Left kidney (tissue), 8 donors: ENCODE measurements at places on chromosomes 6 and 20. TPM values are rescaled to one million over a fixed set of nuclear protein-coding genes. Genes with fewer than 3 reads are reported as not detected.
A peak's percentile ranks its signal among the peaks of the same experiment; 100 is the strongest.

ULBP2 gene
- 0.88 TPM for polyA plus RNA-seq

MMS22L gene
- polyA plus RNA-seq, result 19.0 TPM

GSTA3 gene
- 0.52 TPM for polyA plus RNA-seq

PDYN gene
- polyA plus RNA-seq, result 0.52 TPM

TP53INP2 gene
- polyA plus RNA-seq, result 13.9 TPM

ANGPT4 gene
- 0.22 TPM for polyA plus RNA-seq

C6orf52 gene
- polyA plus RNA-seq, result 3.7 TPM

PHACTR3 gene
- 12.4 TPM for polyA plus RNA-seq

GRCh38 chr6:169174516-169175359, 78.9 kb downstream of the THBS2 start:
- no peak for DNase-seq

DNA sequence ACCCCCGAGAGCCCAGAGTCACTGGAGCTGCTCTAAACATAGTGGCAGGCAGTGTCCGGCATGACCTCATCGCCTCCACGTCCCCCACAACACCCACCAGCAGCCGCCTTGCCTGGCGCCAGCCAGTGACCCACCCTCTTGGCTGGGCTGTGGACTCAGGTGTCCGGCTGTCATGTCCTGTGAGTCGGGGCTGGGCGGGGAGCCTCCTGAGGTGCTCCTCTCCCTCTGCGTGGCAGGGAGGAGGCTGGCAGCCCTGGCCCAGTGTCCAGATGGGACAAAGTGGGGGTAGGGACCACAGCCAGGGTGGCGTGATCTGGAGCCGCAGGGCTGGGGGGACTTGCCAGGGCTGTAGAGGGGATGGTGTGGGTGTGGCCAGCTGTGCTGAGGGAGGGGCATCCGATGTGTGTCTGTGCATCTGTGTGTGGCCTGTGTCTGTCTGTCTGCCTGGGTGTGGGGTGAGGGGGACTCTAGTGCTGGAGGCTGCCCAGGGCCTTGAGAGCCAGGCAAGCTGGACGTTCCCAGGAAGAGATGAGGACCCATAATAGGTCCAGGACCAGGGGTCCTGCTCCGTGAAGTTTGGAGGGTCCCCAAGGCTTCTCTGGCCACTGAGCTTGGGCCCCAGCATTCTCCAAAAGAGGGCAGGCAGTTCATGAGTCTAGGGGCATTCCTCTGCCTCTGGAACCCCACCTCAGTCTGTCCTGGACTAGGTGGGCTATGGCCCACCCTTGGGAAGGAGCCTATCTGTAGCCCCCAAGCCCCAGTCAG, 2.3 kb upstream of the SOX18 start:
- DNase-seq, result no peak

GRCh38 chr6:108031968-108032367, 42.6 kb downstream of the OSTM1 start:
- no peak for DNase-seq

DNA sequence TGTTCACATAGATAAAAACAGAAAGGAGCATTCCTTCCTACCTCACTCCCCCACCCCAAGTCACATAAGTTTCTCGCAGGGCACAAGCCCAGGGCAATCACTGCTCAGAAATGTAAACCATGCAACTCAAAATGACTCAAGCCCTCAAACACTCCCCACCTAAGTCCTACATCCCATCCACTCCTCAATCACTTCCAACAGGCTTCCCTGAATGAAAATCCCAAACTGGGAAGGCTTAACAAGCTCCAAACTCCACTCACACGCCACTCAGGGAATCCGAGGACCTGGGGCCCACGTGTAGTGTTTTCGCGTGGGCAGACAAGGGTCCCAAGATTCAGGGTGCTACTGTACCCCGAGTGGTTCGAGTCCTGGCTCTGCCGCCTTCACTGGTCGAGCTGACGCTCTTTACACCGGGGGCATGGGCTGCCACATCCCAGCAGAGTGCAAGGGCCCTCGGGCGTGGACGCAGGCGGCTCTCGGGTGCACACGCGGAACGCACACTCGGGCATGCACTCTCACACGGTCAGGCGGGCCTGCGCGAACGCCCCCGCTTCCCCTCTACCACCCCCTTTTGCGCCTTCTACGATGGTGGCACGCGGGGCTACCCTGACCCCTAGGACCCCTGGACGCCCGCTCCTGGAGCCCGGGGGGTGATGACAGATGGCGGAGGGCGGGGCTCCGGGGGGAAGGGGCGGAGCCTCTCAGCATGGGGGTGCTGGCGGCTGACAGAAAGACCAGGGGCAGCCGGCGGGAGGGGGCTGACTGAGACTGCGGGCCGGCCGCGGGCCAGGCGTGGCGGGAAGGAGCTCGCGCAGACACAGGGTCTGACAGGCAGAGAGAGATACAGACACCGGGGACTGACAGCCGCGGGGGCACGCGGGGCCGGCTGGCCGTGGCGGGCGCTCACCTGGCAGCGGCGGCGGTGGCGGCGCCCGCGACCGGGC, 657 bp downstream of the ZHX3 start:
- peak; percentile 46 for DNase-seq

DNA sequence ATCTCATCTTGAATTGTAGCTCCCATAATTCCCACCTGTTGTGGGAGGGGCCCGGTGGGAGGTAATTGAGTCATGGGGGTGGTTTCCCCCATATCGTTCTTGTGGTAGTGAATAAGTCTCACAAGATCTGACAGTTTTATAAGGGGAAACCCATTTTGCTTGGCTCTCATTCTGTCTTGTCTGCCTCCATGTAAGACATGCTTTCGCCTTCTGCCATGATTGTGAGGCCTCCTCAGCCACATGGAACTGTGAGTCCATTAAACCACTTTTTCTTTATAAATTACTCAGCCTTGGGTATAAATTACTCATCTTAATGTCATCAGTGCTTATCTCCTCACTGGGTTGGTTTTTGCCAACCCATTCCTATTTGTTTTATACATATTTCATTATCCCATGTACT, 142.0 kb upstream of the GMDS start:
- no peak for DNase-seq

DNA sequence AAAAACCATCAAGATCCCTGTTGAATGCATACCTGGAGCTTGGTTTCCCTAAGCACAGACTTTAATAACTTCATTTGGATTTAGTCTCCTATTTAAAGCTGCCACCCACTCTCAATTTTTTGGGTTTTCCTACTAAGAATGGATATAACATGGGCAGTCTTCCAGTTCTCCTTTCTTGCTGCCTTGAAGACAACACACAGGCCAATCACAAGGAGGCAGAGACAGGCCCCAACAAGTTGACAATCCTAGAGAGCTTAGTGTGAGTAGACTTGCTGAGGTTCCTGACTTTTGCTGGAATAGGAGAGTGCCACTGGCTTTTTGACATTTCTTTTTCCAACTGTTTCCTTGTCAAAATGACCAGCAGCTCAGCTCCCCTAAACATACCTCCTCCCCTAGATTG, 112.3 kb upstream of the ESR1 start:
- DNase-seq, result no peak

GRCh38 chr6:160248538-160248937, 10.1 kb downstream of the SLC22A2 start:
- no peak for DNase-seq

DNA sequence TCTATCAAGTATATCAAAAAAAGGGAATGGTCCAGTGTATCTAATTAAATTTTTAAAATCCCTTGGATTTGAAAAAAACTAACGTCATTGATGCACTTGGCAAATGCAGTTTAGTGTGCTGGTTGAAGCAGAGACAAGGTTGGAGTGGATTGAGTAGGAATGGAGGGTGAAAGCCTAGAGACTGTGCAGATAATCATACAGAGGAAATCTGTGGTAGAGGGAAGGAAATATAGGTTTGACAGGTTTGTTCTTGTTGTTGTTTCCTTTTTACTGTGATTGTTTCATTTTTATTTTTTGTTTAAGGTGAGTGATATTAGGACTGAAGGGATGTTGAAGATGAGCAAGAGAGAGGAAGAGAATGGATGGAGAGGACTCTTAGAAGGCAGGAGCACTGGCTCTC, 29.0 kb upstream of the L3MBTL3 start:
- DNase-seq, result no peak

DNA sequence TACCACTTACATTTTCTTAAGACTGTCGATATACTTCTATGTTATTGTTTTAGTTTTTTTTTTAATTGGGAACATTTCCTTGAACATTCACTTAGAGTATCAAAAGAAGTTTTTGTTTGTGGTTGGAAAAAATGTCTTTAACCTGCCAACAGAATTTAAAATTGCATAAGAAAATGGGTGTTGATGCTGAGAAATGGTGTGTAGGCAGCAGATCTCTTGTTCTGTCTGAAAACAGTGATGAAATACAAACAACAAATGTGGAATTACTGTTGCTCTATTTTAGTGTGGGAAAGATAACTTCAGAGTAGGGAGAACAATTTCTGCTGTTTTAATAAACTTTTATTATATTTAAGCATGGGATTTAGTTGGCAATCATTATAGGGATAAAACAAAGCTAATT, 293.5 kb downstream of the CDKAL1 start:
- DNase-seq, result no peak

GRCh38 chr6:14360565-14360964, 243.0 kb downstream of the CD83 start:
- DNase-seq, result no peak

DNA sequence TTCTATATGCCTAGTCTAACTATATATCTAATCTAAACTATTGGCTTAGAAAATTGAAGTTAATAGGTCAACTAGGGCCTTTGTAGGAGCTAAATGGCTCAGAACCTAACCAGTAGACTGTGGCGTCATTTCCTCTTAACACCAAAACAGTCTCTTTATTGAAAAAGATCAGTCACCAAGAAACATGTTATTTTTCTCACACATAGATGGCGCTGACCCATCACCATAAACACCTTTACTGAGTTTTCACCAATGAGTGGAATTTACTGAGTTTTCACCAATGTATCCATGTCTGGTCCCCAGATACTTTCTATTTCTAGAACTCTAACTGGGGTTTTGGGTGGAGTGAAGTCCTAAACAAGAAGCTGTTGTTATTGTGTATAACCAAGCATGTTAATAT, 636.0 kb downstream of the BCKDHB start:
- DNase-seq, result peak; percentile 6

DNA sequence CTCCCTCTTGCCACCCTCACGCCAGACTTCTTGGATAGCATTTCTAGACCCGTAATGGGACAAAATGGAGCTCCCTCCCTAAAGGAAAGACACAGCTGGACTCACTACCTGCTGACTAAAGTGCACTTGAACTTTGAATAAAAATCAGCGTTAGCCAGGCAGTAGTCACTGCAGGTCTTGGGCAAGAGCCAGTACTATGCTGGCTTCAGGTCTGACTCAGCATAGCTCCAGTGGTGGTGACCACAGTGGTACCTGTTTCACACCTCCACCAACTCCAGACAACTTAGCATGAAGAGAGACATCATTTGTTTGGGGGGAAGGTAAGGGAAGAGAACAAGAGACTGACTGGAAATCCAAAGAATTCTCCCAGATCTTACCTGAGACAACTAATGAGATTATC, 906.8 kb downstream of the GRIK2 start:
- DNase-seq, result no peak

DNA sequence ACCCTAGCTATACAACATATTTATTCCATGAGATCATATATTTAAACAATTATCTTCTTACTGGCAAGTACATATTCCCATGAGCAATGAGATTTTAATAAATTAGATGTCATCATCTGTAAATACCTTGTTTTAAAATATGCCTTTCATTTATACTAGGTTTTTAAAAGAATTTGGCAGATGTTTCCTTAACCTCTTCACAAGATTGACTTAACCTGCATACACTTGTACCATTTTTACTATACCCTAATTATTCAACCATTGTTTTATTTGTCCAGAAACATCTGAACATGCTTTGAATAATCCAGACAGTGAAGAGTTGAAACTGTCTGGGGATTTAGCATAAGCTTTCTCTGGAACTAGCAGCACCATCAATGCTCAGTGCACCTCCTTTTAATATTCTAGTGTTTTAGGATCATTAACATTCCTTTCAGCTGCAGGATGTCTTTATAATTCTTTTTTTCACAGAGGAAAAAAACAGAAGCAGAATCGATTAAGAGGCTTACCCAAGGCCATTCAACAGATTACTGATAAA, 188.0 kb upstream of the TENT5A start:
- no peak for DNase-seq

- peak; percentile 39 for DNase-seq
Measured at GRCh38 chr6:111200350-111201243, 113.3 kb downstream of the SLC16A10 start.
